ENCODE measurements at places on chromosomes 6 and 20.

- DNase-seq, result no peak
Observed at GRCh38 chr6:88238901-88239300, 72.8 kb upstream of the CNR1 start.

- DNase-seq, result peak; percentile 7
Observed at GRCh38 chr6:44855562-44856411, 468.3 kb downstream of the CDC5L start.

- no peak for DNase-seq
Observed at GRCh38 chr6:80343511-80343910, 237.0 kb downstream of the BCKDHB start.

DNA sequence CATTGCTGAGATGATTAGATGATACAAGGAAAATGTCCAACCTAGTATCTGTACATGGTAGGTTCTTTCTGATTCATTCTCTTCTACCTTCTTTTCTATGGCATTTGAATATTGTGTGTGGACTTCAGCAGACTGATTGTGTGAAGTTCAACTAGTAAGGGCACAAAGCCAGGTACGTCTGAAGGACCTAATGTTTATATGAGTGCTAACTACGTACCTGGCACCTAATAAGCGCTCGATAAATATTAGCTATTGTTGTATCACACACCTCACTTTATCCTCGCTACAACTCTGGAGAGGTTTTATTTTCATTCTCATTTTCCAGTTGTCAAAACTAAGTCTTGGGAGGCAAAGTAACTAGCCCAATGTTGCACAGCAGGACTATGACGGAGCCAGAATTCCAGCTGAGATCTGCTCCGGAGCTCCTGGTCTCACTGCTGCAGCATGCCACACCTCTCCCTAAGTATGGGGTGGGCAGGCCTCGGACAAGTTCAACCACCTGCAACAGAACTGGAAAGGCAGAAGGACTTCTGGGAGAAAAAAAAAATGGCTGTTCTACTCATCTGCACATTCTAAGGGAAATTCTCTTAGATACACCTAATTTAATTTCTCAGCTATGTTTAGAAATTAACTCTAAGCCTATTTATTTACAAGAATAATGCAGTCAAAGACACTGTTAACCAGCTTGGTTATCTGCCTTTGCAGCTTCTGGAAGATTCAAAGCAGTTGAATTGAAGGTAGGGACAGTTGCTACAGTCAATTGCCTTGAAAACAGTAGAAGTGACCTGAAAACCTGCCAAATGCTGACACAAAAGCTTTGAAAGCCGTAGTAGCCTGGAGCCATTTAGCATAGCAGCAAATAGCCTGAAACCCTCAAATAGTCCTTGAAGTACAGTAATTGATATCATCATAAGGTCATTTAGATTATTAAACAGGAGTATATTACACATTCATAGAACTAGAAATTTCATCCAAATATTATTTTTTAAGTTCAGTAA is 165.0 kb downstream of the PDE7B start:
- no peak for DNase-seq

DNA sequence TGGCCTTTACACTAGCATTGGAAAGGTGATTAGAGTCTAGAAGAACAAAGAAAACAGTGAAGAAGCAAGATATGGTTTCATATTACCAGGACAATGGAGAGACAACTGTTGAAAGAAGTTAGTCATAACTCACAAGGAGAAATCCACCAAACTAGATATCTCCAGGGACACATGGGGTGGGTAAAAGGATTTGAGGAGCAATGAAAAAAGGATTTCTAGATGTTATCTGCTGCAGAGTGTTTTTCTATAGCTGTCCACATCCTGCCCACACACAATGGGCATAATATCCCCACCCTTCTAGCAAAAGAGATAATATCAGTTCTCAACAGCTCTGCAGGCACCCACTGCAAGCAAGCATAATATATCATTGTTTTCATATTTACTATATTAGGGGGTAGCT is 303.1 kb downstream of the HAO1 start:
- no peak for DNase-seq

- no peak for DNase-seq
Observed at GRCh38 chr6:4274382-4275082, 139.2 kb upstream of the ECI2 start.

DNA sequence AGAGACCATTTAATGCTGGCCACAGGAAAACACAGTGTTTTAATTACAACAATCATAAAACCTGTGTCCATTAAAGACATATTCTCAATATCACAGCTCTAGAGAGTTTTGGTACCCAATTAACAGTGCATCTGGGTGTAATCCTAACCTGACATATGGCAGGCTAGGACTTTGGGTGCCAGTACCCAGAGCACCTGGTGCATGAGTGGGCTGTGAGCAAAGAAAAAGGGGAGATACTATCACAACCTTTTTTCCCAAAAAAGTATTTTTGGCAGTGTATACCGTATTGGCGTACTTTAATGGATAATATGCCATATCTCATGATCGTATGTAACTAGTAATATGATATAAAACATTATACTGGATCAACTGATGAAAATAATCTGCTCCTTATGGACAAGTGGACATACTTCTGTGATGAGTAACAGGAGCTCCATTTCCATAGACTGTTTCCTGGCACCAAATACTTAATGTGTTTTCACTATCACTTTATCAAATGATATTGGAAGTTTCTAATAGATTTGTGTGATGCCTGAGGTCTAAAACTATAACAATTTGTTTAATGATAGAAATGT is 91.7 kb downstream of the COL19A1 start:
- DNase-seq, result no peak

GRCh38 chr20:64119681-64120341 is 12.4 kb upstream of the NPBWR2 start:
- no peak for DNase-seq

All from globus pallidus (tissue), 1 donor.